Sigmoid colon (tissue), 7 donors: ENCODE measurements at places on chromosomes 1 and 21. TPM values are rescaled to one million over a fixed set of nuclear protein-coding genes. Genes with fewer than 3 reads are reported as not detected.

GRCh38 chr1:8077120-8077573 is 51.0 kb upstream of the ERRFI1 start:
- peak overlapping the region; percentile 80 for H3K27ac ChIP-seq
- no peaks in the 10 kb centered on the region for H3K27me3 ChIP-seq
- H3K4me3 ChIP-seq: no peak overlapping the region
- H3K36me3 ChIP-seq: no peaks in the 10 kb centered on the region
- peak; percentile 82 for DNase-seq

LPAR3 gene
- not detected for total RNA-seq

SRGAP2C gene
- 26.0 TPM for total RNA-seq

DNA sequence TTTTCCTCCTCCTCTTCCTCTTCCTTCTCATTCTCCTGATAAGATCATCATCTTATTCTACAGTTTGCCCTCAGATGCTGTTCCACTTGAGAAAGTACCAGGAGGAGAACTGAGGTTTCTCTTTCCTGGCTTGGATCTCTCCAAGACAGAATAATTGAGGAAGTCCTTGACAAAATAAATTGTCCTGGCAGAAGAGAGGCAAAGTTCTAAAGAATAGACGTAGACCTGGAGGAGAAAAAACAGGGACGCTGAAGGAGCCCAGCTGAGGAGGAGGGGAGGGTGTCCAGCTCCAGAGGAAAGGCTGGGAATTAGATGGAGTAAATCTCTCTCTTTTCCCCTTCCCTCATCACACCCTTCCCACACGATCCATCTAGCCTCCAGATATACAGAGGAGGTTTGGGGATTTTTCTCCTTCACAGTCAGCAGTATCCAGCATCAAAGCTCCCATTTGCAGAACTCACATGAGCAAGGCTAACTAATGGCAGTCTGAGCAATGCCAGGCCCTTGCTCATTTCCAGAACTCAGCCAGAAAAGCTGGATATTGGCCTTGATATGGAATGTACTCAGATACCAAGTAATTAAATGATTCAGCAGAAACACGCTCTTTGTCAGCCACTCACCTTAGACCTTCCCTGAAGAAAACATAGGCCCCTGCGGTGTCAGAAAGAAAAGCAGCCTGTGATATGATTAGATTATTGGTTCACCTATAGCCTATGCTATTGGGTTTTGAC is 5.1 kb upstream of the GNG12 start:
- no peaks in the 10 kb centered on the region for H3K27me3 ChIP-seq
- DNase-seq: no peak
- peak overlapping the region; percentile 5 for H3K27ac ChIP-seq
- H3K4me3 ChIP-seq: no peak overlapping the region
- H3K4me1 ChIP-seq: peaks cover 13% of the 10 kb centered on the region
- no peaks in the 10 kb centered on the region for H3K36me3 ChIP-seq

CFAP141 gene
- not detected for total RNA-seq

DNA sequence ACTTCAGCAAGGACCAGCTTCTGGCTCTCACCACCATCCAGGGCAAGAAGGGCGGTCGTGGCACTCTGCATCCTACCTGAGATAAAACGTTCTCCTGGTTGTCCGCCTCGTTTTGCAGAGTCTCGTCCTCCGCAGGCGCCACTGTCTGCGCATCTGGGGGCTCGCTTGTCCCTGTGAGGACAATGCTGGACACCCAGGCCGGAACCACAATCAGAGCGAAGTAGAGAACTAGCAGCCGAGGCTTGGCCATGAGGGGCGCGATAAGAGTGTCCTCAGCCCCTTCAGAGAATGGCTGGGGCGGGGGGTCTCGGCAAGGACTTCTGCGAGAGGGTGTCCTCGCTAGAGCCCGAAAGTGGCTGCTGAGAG is 505 bp downstream of the OLFML2B start:
- peak overlapping the region; percentile 65 for H3K4me3 ChIP-seq
- H3K4me1 ChIP-seq: peaks cover 42% of the 10 kb centered on the region
- H3K27me3 ChIP-seq: no peaks in the 10 kb centered on the region
- peaks cover 17% of the 10 kb centered on the region for H3K36me3 ChIP-seq
- peak overlapping the region; percentile 33 for H3K27ac ChIP-seq

- DNase-seq: peak; percentile 55
- H3K4me1 ChIP-seq: peaks cover 21% of the 10 kb centered on the region
- H3K36me3 ChIP-seq: no peaks in the 10 kb centered on the region
- peaks cover 3% of the 10 kb centered on the region for H3K27me3 ChIP-seq
Measured at GRCh38 chr1:75615613-75616435, 4.9 kb upstream of the SLC44A5 start.

ANGPTL1 gene
- 159 TPM for total RNA-seq

DNA sequence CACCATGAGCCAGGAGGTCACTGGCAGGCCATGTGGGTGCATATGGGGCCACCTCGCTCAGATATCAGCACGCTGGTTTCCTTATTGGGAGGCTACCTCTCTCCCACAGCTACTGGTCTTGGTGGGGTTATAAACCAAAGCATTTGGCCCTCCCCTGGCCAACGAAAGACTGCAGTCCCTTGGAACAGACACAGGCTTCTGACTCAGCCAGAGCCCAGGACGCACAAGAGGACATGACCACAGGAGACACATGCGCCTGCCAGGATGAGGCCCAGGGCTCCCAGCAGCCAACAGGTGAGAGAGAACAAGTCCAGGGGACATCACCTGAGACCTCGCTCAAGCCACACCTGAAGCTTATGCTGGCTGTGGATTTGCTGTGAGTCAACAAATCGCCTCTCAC is 13.8 kb downstream of the NPHP4 start:
- no peaks in the 10 kb centered on the region for H3K4me1 ChIP-seq
- no peaks in the 10 kb centered on the region for H3K27me3 ChIP-seq
- no peak overlapping the region for H3K4me3 ChIP-seq
- H3K27ac ChIP-seq: no peak overlapping the region
- peaks cover 16% of the 10 kb centered on the region for H3K36me3 ChIP-seq

- H3K27me3 ChIP-seq: no peaks in the 10 kb centered on the region
- H3K36me3 ChIP-seq: no peaks in the 10 kb centered on the region
- no peaks in the 10 kb centered on the region for H3K4me1 ChIP-seq
- no peak overlapping the region for H3K27ac ChIP-seq
- H3K4me3 ChIP-seq: no peak overlapping the region
Measured at GRCh38 chr1:232344791-232345399, 285.0 kb downstream of the SIPA1L2 start.

PDPN gene
- total RNA-seq: 14.7 TPM

GRCh38 chr21:44263221-44263760 is 1.6 kb upstream of the DNMT3L start:
- no peaks in the 10 kb centered on the region for H3K4me1 ChIP-seq
- no peaks in the 10 kb centered on the region for H3K27me3 ChIP-seq
- H3K27ac ChIP-seq: no peak overlapping the region

- no peak overlapping the region for H3K4me3 ChIP-seq
- no peaks in the 10 kb centered on the region for H3K27me3 ChIP-seq
- no peak for DNase-seq
- H3K4me1 ChIP-seq: peaks cover 21% of the 10 kb centered on the region
- no peaks in the 10 kb centered on the region for H3K36me3 ChIP-seq
Measured at GRCh38 chr1:172745014-172745413, 86.1 kb downstream of the FASLG start.

- H3K4me1 ChIP-seq: no peaks in the 10 kb centered on the region
- no peak overlapping the region for H3K27ac ChIP-seq
- peaks cover 23% of the 10 kb centered on the region for H3K27me3 ChIP-seq
- H3K36me3 ChIP-seq: no peaks in the 10 kb centered on the region
Measured at GRCh38 chr1:38055398-38055797, 8.8 kb upstream of the POU3F1 start.

RGS13 gene
- 0.36 TPM for total RNA-seq

GRCh38 chr1:223429313-223429731 is 36.1 kb downstream of the CCDC185 start:
- H3K27me3 ChIP-seq: no peaks in the 10 kb centered on the region
- H3K4me3 ChIP-seq: no peak overlapping the region
- peak; percentile 93 for DNase-seq
- peak overlapping the region; percentile 63 for H3K27ac ChIP-seq

CGN gene
- total RNA-seq: 0.41 TPM

GRCh38 chr1:226223786-226224244 is 351 bp downstream of the MIXL1 start:
- H3K27ac ChIP-seq: no peak overlapping the region
- peaks cover 35% of the 10 kb centered on the region for H3K27me3 ChIP-seq
- H3K4me1 ChIP-seq: peaks cover 10% of the 10 kb centered on the region
- H3K4me3 ChIP-seq: peak overlapping the region; percentile 51
